HFF-Myc (cell line): ENCODE measurements at places on chromosomes 16 and 17.
A peak's percentile ranks its signal among the peaks of the same experiment; 100 is the strongest.

GRCh38 chr16:79690159-79690558, 89.6 kb upstream of the MAF start:
- DNase-seq: no peak

- DNase-seq: no peak
Measured at GRCh38 chr17:75096082-75096625, 8.4 kb downstream of the SLC16A5 start.

DNA sequence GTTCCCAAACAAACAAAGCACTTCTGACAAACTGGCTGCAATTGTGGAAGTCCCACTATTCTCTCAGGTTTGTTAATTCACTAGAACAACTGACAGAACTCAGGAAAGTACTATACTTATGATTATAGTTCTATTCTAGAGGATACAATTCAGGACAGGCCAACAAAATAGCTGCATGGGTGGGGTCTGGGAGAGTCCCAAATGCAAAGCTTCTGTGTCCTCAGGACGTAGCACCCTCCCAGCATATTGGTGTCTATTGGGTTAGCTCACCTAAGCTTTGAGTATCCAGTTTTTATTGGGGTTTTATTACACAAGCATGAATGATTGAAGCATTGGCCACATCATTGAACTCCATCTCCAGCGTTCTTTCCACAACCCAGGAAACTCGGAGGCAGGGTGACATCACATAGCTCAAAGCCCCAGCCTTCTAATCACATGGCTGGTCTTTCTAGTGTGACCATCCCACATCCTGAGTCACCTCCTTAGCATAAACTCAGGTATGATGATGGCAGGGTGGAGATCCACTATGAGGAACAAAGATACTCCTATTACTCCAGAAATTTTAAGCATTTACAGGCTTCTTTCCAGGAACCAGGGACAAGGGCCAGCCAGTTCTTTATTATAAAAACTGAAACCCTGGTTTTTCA, 43.9 kb upstream of the CCNF start:
- no peak for DNase-seq

- no peak for DNase-seq
Measured at GRCh38 chr17:44376124-44376523, 12.5 kb upstream of the FAM171A2 start.

GRCh38 chr17:53837131-53837530, 14.4 kb downstream of the KIF2B start:
- DNase-seq: no peak

GRCh38 chr17:82292251-82293154, 19.0 kb upstream of the CSNK1D start:
- DNase-seq: peak; percentile 98

DNA sequence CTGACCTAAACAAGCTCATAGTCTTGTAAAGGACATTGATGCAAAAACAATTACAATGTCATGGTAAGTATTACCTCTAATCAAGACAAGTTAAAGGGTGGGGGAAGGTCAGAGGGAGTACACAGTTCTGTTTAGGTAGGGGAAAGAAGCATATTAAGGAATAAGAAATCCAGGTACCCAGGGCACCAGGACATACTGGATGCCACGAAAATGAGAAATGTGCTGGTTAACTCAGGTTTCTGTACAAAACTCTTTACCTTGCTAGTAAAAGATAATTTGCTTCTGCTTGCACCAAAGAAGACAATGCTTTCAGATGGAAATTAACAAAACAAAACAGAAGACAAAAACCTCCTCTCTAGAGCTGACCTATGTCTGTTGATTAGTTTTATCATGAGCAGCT, 70.7 kb upstream of the MED13 start:
- DNase-seq: no peak

- DNase-seq: no peak
Measured at GRCh38 chr17:2399572-2400473, 1.0 kb downstream of the MNT start.

DNA sequence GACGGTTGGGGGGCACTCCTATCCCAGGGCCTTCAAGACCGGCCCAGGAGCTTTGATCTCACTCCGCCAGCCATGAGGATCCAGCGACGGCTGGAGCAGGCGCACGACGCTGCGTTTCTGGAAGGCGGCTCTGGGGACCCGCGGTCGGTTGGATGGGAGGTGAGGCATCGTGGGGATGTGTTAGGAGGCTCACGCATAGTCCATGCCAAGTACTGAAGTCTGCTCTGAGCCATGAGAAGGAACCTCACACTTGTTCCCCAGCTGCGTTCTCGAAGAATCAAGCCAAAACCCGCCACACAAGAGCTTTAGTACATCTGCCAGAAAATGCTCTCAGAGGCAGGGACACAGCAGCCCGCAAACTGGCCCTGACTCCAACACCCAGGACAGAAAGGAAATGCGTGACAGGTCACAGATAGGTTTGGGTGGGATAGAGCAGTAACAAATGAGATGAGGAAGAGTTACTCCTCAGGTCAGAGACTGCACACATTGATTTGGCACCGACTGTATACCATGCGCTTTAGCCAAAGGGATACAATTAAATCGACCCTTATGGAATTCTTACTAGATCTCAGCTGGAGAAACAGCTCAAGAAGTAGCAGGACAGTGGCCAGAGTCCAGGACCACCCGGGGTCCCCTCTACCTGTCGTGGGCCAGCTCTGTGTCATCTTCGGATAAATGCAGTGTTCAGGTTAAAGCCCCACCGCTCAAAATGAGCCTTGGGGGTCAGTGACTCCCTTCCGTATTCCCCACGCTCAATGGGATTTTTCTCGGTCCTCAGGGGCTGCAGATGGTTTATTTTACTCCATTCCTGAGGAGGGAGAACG, 6.7 kb upstream of the GSG1L start:
- DNase-seq: no peak
